ENCODE measurements at places on chromosomes 13 and 19. TPM values are rescaled to one million over a fixed set of nuclear protein-coding genes. Genes with fewer than 3 reads are reported as not detected.
A peak's percentile ranks its signal among the peaks of the same experiment; 100 is the strongest.

The MAST1 gene
- total RNA-seq = 0.28 TPM

DNA sequence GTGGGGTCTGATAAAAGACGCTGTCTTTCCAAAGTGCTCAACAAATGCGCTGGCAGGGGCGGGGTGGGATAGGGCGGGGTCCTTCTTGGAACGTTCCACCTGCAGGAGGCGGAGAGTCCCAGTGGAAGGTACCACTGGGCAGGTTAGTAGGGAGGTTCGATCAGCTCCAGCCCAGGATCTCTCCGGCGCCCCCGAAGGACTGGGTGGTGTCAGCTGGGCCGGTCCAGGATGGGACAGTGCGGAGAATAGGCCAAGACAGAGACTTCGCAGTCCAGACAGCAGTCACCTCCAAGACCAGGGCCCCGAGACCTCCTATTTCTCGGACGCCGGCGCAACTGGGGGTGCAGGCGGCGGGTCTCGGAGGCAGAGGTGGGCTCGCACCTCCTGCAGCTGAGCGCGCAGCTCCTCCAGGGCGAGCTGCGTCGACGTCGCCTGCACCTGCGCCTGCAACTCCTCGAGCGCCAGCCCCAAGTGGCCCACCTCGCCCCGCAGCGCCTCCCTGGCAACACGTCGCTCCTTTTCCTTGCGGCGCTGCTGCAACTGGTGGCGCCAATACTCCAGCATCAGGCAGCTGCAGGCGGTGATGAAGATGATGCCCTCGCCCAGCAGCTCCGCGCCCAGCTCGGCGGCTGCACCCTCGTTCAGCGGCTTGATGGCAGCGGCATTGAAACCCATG, 21.6 kb downstream of the VASP start:
- DNase-seq = no peak

- DNase-seq = no peak
Observed at GRCh38 chr13:33452873-33453517, 167.4 kb upstream of the STARD13 start.

The LGALS7B gene
- not detected for total RNA-seq

- DNase-seq = no peak
Observed at GRCh38 chr19:31058676-31059340, 290.4 kb downstream of the TSHZ3 start.

GRCh38 chr13:50936679-50937078, 27.1 kb downstream of the RNASEH2B start:
- no peak for DNase-seq

GRCh38 chr13:90934741-90935140, 412.7 kb upstream of the MIR17HG start:
- DNase-seq = no peak

- no peak for DNase-seq
Observed at GRCh38 chr13:32669030-32669646, 82.9 kb downstream of the PDS5B start.

DNA sequence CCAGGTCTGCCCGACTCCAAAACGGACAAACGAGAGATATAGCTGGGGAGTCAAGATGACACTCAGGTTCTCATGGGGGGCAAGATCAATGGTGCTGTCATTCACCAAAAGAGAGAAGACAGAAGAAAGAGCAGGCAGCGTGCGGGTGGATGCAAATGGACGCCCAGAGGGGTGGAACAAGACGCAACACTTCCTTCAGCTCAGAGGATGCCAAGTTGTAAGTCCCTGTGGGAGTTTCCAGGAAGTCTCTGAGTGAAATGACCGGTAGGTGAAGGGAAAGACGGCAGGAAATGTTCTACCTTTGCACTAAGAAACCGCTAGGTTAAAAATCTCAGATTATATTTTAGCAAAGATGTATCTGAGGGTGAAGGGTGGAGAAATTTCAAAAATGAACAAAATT, 26.5 kb downstream of the TUBGCP3 start:
- DNase-seq = peak; percentile 36

GRCh38 chr13:91017031-91017668, 330.3 kb upstream of the MIR17HG start:
- no peak for DNase-seq

- no peak for DNase-seq
Observed at GRCh38 chr13:95323930-95324662, 22.8 kb upstream of the ABCC4 start.

DNA sequence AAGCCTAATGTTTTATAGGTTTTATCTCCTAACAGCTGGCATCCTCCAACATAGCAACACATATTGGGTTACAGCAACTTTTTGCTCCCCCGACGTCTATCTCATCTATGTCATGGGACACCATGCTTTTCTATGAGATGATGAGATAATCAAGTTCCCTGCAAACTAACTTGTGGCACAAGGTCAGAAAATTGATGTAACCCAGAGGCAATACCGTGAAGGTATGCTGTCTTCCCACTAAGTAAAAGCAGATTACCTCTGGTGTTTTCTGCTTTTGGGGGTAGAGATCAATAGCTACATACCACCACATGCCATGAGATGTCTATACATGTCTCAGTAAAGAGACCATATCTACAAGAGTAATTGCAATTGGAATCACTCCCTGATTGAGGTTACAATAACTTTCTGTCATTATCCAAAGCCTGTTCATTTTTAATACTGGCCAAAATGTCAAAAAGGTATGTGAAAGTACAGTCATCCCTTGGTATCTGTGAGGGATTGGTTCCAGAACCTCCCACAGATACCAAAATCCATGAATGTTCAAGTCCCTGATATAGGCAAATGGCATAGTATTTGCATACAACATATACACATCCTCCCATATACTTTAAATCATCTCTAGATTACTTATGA, 131.3 kb downstream of the CYSLTR2 start:
- DNase-seq = no peak

The PLIN5 gene
- 33.7 TPM for total RNA-seq

GRCh38 chr19:294341-294945, 3.2 kb upstream of the PLPP2 start:
- DNase-seq = no peak

DNA sequence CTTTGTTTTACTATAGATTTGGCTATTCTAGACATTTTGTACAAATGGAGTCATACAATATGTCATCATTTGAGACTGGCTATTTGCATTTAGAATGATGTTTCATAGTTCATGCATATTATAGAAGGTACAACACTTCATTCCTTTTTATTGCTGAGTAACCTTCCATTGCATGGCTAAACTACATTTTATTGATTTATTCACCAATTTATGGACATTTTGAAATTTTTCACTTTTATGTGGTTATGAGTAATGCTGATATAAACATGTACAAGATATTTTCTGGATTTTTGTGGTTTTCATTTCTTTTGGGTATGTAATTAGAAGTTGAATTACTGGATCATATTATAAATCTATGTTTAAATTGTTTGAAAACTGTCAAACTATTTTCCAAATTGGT, 710.3 kb upstream of the SLITRK5 start:
- no peak for DNase-seq

GRCh38 chr19:35223084-35223790, 5.3 kb downstream of the FAM187B start:
- DNase-seq = no peak

The KIR3DL2 gene
- total RNA-seq = not detected

- no peak for DNase-seq
Observed at GRCh38 chr13:20136781-20137703, 23.8 kb downstream of the GJA3 start.

The DMAC2 gene
- total RNA-seq = 114 TPM

The NUMBL gene
- 17.8 TPM for total RNA-seq

DNA sequence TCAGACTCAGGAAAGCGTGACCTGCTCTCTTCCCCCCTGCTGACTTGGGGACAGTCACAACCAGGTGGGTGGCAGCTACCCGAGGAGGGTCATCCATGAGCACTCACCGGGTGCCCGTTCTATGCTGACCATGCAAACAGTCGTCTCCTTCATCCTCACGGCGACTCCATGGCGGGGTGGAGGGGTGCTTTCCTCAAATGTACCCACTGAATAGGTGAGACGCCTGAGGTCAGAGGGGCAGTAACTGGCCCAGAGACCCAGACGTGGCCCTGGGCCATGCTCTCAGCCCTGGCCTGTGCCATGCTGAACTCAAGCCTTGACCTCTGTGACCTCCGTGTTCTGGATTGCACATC, 59.2 kb upstream of the TPM4 start:
- DNase-seq = no peak

DNA sequence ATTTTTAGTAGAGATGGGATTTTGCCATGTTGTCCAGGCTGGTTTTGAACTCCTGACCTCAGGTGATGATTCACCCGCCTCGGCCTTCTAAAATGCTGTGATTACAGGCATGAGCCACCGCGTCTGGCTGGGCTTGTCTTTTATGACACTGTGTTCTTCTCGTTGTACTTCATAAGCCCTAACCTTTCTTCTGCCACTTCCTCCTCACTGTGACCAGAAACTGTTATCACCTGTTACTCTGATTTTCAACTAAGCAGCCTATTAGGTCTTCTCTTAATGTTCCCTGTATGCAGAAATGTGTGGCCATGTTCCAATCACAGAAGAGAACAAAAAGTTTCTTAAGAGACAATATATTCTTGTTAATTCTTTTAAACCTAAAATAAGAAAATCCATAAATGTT, 16.4 kb downstream of the ZNF790 start:
- DNase-seq = no peak

- no peak for DNase-seq
Observed at GRCh38 chr19:49543032-49543431, 15.2 kb downstream of the RCN3 start.

GRCh38 chr13:41458761-41459431, 1.5 kb downstream of the RGCC start:
- DNase-seq = no peak

GRCh38 chr13:79034341-79034740, 371.7 kb downstream of the RBM26 start:
- no peak for DNase-seq

DNA sequence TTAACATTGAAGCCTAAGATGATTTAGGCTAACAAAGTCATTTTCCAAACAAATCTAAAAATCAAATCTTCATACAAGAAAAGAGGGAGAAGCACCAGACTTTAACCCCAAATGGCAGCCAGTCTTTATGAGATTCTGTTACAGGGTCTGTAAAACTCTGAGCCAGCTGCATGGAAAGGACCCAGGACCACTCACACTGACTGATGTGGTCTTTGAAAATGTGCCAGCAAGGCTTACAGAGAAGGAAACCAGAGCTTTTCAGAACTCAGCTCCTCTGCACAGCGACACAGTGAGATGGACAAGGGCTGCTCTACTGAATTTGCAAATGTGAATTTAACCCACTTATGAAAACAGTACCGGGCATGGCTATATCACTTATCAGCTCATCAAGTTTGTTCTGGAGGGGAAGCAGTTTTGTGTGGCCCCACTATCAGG, 98.8 kb upstream of the SERP2 start:
- no peak for DNase-seq

DNA sequence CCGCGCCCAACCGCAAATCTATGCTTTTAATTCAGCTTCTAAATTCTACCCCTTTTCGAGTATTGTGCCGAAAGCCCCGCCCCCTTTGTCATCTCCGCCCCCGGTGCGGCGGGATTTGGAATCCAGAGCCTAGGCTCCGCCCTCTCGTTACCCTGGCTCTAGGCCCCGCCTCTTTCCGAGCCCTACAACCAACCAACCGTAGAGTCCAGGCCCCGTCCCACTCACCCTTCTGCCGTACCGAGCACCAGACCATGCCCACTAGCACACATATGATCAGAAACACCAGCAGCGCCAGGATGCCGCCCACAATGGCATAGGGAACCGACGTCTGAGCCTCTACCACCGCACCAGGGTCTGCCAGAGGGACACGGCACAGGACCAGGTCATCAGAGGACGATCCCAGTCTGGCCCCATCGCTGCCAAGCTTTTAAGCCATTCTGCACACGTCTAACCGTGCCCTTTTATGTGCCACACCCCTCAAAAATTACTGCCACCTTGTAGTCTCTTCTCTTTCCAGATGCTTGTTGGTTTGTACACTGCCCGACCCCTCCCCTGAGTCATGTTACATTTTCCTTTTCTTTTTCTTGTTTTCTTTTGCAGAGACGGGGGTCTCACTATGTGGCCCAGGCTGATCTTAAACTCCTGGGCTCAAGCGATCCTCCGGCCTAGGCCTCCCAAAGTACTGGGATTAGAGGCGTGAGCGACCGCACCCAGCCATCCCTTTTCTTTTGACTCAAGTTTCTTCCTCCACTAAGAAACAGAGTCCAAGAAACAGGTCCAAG, 4.7 kb upstream of the ZNF428 start:
- DNase-seq = no peak
